ENCODE measurements at places on chromosomes 7 and 10.

DNA sequence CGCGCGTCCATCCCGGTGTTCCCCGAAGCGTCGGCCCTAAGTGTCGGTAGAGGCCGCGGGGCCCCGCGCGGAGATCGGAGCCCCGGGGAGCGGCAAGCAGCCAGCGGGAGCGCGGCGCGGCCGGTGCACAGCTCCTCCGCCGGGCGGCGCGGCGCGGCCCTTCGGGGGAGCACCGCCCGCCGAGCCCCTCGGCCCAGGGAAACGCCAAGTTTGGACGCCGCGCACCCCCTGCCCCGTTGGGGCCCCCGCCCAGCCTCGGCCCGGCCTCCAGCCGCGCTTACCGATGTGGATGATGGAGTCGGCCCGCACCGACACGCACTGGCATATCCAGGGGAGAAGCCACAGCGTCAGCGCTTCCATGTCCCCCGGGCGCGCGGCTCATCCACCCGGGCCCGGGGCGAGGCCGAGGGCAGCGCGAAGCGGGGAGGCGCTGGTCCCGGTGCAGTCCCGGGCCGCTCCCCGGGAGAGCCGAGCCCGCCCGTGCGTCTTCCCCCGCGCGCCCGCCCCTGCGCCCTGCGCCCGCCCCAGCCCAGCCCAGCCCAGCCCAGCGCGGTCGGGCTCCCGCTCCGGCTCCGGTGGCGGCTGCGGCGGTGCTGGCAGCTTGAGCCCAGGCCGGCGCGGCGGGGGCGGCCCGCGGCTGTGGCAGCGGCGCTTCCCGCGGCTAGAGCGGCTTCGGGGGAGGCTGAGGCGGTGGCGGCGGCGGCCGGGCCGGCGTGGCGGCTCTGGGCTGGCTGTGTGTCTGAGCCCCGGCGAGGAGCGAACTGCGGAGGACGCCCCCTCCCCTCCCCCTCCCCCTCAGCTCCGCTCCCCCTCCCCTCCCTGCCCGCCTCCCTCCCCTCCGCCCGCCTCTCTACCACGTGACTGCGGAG is at the start of gene GRID1:
Gene GRID1 (minus strand): TSS at position 763 of the 869 bp plus-strand sequence.
- DNase-seq, result peak; percentile 83

DNA sequence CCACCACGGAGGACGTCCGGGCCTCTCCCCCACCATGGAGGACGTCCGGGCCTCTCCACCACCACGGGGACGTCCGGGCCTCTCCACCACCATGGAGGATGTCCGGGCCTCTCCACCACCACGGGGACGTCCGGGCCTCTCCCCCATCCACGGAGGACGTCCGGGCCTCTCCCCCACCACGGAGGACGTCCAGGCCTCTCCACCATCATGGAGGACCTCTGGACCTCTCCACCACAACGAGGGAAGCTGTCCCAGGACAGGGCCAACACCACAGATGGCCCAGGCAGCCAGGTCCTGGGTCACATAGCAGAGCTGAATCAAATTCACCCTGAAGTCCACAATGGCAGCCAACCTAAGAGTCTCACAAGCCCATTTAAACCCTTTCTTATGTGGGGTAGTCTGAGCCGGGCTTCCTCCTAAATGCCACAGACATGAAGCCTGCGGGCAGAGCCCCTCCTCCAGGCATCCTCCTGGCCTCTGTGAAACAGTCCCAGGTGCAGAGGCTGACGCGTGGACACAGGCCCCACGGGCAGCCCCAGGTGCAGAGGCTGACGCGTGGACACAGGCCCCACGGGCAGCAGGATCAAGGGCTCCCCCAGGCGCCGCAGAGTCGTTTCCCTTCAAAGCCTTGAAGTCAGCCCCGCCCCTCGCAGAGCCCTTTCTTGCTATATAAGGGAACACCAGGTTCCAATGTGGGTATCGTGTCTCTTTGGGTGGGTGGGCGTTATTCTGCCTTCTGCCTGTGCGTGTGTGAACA is 47.0 kb downstream of the FOXL3 start:
- DNase-seq, result no peak

GRCh38 chr10:58660575-58661255 is 148.0 kb downstream of the BICC1 start:
- no peak for DNase-seq

GRCh38 chr7:44280993-44281721 is 44.2 kb downstream of the CAMK2B start:
- DNase-seq, result no peak

DNA sequence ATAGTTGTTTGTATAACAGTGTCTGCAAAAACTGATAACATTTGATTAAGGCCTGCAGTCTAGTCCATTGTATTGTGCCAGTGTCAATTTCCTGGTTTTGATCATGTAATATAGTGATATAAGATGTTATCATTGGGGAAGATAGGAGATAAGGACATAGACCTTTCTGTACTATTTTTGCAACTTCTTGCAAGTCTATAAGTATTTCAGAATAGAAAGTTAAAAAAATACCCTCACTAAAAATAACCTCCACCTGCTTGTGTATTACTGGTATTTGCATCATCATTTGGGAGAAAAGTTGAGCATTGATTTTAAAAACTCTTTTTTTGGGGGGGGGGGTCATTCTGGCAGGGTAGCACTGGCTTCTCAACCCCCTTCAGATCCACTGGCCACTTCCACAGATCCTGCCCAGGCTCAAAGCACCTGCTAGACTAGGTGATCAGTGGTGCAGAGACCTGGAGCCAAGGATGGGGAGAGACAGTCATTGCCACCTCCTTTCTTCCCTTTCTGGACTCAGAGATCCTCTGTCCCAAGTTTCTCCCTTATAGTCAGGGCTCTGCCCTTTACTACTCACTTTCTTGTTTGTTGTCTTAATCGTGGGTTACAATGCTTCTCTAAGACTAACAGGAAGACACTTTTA is 103.0 kb downstream of the RBM20 start:
- no peak for DNase-seq

- DNase-seq, result no peak
Observed at GRCh38 chr7:96562966-96563365, 146.7 kb downstream of the SEM1 start.

Measured in HEK293T (cell line).